ENCODE measurements at places on chromosomes 1 and 21.
A peak's percentile ranks its signal among the peaks of the same experiment; 100 is the strongest.

DNA sequence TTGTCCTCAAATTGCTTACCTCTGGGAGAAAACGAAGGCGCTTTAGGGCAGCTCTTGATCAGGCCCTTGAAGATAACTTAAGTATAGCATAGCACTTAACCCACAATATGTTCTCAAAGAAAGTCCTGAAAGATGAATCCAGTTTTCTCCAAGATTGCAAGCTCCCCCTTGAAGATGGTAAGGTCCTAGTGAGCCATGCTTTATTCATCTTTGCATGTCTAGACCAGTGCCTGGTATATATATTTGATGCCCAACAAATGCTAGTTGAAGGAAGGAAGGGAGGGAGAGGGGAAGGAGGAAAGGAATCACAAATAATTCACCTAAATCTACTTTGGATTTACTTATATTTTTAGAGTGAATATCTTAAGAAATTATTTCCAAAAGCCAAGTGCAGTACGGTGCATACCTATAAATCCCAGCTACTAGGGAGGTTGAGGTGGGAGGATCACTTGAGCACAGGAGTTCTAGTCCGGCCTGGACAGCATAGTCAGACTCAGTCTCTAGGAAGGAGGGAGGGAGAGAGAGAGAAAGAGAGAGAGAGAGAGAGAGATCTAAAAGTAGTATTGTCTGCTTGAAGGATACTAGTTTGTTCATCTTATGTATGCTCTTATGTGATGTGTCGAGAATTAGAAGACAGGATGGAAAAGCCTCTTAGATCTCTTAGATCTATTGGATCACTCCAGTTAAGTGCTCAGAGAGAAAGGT lies 25.0 kb downstream of the PBX1 start:
- DNase-seq, result no peak

GRCh38 chr1:207935166-207935583 lies 24.2 kb upstream of the CD34 start:
- DNase-seq, result no peak

DNA sequence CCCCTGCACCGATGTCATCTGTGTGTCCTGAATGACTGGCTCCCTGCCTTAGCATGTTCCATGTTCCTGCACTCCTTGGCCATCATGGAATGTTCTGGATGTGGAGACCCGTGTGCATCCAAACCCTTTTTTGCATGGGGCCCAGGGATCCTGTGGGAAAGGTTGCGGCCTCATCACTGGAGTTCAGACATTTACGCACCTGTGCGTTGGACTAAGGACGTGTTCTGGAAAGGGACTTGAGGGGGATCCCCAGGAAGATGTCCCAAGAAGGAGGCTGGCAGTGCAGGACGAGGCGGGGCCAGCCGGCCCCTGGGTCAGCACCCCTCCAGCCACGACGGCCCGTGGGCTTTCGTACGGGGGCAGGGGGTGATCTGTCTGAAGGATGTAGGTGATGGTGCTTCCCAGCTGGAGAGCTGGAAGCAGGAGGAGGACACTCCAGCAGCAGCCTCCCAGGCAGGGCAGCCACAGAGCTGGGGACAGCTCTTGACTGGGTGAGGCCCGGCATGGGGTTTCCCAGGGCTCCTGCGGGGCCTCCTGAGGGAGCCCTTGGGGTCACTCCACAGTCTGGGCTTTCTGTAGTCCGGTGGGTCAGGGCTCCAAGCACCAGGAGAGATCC lies 67.2 kb downstream of the SCCPDH start:
- DNase-seq, result no peak

DNA sequence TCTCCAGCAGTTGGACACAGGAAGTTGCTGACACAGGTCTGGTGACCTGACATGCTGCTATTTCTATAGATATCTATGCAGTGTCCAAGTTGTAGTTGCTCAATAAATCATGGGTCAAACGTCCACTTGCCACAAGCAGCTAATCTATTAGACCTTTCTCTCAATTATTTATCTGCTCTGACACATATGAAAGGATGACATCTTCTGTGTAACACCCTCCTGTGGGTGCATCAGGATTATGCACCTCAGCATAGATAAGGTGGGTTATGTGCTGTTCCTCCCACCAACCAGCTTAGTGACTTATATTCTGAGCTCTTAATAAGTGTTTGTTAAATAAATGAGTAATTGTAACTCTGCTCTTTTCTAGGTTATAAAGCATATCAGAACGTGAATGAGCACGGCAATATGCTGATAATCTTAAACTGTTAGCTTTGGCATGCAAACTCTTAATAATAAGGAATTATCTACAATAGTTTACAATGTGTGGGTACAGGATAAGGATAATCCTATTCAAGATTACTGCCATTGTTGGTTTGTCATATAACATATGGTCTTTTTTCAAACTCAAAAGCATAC lies 90.7 kb upstream of the GCLM start:
- no peak for DNase-seq

- no peak for DNase-seq
Observed at GRCh38 chr1:9186082-9186859, 48.3 kb upstream of the H6PD start.

GRCh38 chr1:60952612-60953111 lies 129.7 kb upstream of the NFIA start:
- no peak for DNase-seq

- no peak for DNase-seq
Observed at GRCh38 chr1:167504467-167504827, 13.9 kb downstream of the CD247 start.

GRCh38 chr21:41407541-41408460 lies 18.2 kb upstream of the MX1 start:
- DNase-seq, result no peak

- no peak for DNase-seq
Observed at GRCh38 chr1:84771895-84772294, 81.6 kb upstream of the SSX2IP start.

DNA sequence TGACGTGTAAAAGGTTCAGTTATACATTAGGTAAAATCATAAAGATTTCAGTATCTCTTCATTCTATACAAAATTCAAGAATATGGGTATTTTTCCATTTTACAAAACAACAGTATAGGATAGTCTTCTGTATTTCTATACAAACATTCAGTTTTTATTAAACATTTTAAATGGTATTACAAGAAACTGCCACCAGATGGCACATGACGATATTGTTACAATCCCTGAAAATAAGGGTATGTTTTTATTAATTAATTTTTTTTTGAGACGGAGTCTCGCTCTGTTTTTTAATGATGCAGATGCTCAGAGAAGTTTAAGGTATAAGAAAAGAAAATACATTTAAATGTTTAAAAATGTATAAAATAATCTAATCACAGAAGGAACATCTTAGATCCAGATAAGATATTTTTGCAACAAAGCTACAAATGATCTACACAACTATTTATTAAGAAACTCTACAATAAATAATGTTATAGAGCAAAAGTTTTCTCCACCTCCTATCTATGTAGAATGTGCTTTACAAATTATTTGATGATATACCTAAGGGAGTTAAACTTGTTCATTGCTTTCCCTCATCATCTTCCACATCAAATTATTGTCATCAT lies 23.5 kb upstream of the RSBN1 start:
- DNase-seq, result no peak

DNA sequence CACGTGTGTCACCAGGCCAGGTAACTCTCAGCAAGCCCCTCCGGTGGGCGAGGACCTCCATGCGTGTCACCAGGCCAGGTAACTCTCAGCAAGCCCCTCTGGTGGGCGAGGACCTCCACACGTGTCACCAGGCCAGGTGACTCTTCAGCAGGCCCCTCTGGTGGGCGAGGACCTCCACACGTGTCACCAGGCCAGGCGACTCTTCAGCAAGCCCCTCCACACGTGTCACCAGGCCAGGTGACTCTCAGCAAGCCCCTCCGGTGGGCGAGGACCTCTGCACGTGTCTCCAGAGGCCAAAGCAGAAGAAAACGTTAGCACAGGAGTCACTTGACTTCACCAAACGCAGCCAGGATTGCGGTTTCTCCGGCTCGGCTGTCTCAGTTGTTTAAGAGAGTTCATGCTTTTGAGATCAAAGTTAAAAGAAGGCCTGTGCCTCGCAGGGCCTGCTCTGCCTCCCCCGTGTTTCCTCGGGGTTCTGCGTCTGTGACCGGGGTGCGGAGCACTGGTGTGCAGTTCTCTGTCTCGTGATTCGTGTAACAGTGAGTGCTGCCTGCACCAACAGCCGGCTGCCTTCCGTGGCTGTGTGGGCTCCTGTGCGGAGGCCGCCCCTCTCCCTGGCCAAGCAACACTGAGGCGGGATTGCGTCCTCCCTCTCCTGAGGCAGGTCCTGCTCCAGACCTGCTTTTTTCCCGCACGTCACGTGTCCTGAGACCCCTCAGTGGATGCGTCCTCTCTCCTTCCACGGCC lies 56.6 kb downstream of the PRKCZ start:
- DNase-seq, result no peak

DNA sequence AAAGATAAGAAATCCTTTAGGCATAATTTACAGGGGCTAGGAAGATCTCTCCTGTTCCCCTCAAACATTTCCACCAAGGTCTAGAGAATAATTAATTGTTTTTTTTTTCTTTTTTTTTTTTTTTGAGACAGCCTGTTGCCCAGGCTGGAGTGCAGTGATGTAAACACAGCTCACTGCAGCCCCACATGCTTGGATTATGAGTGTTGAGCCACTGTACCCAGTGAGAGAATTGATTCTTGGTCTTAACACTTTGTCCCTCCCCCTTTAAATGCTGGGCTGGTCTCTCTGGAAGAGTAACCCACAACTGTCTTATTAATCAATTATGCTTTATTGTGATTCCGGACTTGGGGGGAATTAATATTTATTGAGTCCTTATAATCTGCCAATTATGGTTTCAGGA lies 33.4 kb downstream of the ATF3 start:
- no peak for DNase-seq

DNA sequence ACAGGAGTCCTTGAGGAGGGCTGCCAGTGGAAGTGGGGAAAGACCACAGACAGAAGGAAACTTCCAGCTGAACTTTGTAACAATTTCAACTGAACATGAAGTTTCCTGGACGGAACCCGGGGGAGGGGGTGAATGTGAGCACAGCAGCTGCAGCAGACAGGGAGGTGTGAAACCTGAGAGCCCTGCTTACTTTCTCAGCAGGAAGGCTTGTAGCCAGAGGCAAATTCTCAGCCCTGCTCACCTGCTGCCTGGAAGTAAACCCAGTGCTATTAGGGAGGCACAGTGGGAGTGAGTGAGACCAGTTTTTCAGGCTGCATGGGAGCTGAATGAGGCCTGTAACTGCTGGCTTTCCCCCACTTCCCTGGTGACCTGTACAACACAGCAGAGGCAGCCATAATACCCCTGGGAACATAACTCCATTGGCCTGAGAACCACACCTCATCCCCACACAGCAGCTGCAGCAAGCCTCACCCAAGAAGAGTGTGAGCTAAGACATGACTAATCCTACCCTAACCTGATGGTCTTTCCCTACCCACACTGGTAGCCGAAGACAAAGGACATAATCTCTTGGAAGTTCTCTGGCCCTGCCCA lies 9.6 kb upstream of the SPRR2F start:
- DNase-seq, result peak; percentile 97

DNA sequence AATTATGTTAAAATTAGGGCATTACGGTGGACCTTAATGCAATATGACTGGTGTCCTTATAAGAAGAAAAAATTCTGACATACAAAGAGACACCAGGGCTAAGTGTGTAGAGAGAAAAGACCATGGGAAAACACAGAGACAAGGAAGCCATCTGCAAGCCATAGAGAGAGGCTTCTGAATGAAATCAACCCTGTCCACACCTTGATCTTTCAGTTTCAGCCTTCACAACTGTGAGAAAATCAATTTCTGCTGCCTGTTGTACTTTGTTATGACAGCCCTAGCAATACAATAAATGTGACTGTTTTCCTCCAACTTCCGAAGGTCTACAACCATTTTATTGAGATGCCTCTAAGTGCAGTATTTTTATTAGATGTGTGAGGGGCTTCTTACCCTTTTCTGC lies 1407.2 kb downstream of the MRPL39 start:
- DNase-seq, result no peak

DNA sequence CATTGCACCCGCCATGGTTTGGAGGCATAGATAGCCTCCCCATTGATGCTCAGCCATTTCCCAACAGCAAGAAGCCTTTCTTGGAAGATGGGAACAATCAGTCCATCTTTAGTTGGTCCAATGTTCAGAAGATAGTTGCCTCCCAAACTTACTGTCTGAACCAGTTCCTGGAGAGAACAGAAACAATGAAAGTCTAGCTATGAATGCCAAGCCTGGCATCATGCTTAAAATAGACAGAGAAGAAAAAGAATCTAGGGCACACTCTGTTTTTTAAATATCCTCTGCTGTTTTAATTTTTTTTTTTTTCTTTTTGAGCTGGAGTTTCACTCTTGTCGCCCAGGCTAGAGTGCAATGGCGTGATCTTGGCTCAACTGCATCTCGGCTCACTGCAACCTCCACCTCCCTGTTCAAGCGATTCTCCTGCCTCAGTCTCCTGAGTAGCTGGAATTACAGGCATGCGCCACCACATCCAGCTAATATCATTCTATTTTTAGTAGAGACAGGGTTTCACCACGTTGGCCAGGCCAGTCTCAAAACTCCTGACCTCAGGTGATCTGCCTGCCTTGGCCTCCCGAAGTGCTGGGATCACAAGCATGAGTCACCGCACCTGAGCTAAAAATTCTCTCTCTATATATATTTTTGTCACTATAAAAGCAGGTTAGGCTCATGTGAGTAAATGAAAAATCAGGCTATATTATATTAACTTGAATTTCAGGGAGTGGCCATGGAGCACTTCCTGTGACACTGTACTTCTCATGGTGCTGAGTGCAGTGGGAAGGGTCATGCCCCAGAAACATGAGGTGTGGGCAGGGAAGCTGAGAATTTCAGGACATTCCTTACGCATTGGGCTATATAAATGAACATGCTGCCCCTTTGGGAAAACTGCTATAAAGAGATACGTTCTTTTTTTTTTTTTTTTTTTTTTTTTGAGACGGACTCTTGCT lies 19.1 kb downstream of the FUCA1 start:
- DNase-seq, result no peak

GRCh38 chr1:94562519-94563260 lies 21.1 kb upstream of the F3 start:
- DNase-seq, result no peak

DNA sequence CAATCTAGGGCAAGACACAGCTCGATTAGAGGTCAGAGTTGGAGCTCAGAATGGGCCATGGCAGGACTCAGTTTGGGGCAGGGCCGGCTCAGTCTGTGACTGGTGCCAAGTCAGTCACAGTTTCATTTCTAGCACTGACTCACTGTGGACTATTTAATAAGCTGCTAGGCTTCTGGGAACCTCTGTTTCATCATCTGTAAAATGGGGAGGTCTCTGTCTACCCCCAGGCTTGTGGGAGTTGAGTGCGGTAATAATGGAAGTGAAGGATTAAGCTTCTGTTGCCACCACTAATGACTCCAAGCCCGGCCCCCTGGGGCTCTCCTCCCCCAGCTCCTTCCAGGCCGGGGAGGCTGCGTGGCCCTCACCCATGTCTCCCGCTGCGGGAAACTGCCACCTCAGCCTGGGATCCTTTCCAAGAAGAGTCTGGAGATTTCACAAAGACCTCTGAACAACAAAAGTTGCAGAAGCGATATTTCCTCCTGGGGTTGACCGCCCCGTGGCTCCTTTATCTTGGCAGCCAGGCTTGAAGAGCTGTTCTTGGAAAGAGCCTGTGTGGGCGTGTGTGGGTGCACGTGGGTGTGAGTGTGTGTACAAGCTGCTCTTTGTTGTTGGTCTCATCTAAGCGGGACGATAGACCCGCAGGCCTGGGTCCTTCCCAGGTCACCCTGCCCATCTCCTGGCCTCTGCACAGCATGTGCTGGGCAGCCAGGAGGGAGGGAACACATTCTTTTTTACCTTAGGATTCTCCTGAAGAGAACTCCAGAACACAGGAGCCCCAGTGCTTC lies 29.1 kb downstream of the KNCN start:
- DNase-seq, result no peak

Measured in ELF-1 (cell line).